Activated CD4-positive, alpha-beta T cell treated with anti-CD3 and anti-CD28 coated beads for 36 hours (primary cell): ENCODE measurements at places on chromosomes 1 and 21.

DNA sequence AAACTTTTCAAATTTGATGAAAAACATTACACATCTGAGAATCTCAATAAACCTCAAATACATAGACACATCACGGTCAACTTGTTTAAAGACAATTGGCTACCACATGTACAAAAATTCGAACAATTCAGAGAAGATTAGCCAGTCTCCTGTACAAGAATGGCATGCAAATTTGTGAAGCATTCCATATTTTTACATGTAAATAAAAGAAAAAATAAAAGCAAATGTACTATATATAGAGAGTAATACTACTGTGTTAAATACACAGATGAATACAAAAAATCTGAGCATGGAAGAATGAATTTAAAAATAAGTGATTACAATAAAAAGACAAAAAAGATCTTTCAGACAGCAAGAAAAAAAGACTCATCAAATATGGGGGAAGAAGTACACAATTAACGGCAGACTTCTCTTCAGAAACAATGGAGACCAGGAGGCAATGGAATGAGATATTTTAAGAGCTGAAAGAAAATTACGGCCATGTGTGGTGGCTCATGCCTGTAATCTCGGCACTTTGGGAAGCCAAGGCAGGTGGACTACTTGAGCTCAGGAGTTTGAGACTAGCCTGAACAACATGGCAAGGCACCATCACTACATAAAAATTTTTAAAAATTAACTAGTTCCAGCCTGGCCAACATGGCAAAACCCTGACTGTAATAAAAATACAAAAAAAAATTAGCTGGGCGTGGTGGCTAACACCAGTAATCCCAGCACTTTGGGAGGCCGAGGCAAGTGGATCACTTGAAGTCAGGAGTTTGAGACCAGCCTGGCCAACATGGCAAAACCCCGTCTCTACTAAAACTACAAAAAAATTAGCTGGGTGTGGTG is 23.2 kb downstream of the HAX1 start:
- no peak overlapping the region for H3K4me3 ChIP-seq
- H3K36me3 ChIP-seq = peaks cover 3% of the 10 kb centered on the region
- DNase-seq = no peak
- no peaks in the 10 kb centered on the region for H3K4me1 ChIP-seq

GRCh38 chr1:229385853-229386456 is 43.1 kb upstream of the CCSAP start:
- H3K27ac ChIP-seq = no peak overlapping the region
- no peaks in the 10 kb centered on the region for H3K36me3 ChIP-seq
- peaks cover 6% of the 10 kb centered on the region for H3K27me3 ChIP-seq
- H3K4me3 ChIP-seq = no peak overlapping the region
- no peak for DNase-seq

DNA sequence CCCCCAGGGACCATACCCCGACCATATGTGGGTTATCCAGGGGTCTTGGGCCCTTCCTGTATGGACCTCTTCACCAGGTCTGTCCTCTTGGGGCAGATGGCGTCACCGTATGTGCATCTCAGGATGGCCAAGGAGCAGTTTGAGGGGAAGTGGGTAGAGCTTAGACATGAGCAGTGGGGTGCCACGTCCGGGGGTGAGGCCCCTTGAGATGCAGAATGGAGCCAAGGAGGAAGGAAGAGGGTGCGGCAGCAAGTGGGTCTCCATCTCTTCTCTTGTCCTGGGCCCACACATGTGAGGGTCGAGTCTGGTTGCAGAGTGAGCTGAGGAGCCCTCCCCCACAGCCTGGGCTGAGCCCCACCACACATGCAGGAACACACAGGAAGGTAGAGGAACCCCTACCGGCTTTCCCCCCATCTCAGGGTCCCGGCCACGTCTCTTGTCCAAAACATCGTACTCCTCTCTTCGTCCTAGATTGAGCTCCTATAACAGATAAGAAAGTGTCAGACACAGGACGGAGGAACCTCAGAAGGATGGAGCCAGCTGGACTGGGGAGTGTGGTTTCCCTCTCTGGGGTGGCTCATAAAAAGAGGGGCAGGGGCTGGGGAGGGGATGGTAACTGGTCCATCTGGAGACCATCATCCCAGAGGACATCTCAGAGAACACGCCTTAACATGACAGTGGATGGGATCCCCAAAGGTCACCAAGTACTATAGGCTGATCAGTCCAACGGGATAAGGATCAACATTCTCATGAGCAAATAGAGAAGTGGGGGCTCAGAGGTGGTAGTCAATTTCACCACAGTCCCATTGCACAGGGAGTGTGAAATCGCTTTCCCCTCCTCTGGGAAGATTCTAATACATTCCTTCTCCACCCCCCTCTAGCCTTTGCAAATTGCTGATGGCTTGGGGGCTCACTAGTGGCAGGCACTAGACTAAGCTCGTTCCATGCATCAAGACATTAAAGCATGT is 79.9 kb downstream of the CD247 start:
- H3K4me1 ChIP-seq = peaks cover 82% of the 10 kb centered on the region
- peaks cover 70% of the 10 kb centered on the region for H3K36me3 ChIP-seq
- no peaks in the 10 kb centered on the region for H3K27me3 ChIP-seq
- H3K27ac ChIP-seq = peak overlapping the region; percentile 45
- H3K4me3 ChIP-seq = no peak overlapping the region
- DNase-seq = no peak

DNA sequence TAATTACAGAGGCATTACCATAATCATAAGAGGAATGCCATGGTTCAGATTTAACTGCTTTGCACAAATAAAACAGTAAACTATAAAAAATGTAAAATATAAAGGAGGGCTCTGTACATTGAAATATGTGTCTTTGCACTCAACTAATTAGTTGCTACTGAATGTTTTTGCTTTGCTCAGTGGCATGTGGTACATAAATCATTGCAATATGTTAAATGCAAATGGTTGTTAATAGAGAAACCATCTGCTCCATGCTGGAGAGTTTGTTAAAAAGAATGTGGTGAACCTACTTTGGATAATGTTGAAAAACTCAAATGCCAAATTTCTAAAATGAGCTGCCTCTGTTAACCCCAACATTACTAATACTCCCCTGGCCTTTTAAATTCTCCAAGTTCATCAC is 201.5 kb downstream of the NTNG1 start:
- no peaks in the 10 kb centered on the region for H3K4me1 ChIP-seq
- H3K4me3 ChIP-seq = no peak overlapping the region
- no peaks in the 10 kb centered on the region for H3K36me3 ChIP-seq
- H3K27me3 ChIP-seq = peaks cover 2% of the 10 kb centered on the region

DNA sequence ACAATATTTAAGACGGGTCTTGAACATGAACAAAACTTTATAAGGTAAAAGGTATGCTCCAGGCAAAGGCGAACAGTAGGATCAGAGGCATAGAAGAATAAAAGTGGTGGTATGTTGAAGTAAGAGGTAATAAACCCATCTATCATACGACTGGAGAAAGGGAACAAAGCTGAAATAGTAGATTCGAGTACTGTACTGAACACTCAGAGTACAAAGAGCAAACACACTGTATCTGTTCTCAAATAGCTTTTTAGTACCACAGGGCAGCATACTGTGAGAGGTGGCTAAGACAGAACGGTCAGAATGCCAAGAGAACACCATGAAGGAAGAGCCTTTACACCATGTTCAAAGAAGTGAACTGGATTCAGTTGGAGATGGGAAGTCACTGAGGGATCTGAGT is 83.2 kb downstream of the EPS15 start:
- H3K36me3 ChIP-seq = peaks cover 27% of the 10 kb centered on the region
- H3K27ac ChIP-seq = no peak overlapping the region
- no peak for DNase-seq
- H3K4me1 ChIP-seq = peaks cover 24% of the 10 kb centered on the region

- DNase-seq = no peak
- no peak overlapping the region for H3K4me3 ChIP-seq
- H3K4me1 ChIP-seq = no peaks in the 10 kb centered on the region
- H3K27ac ChIP-seq = no peak overlapping the region
- peaks cover 7% of the 10 kb centered on the region for H3K27me3 ChIP-seq
Measured at GRCh38 chr1:90325168-90325567, 330.3 kb downstream of the ZNF326 start.

GRCh38 chr1:225848030-225848955 is 33.9 kb downstream of the TMEM63A start:
- DNase-seq = no peak
- H3K27ac ChIP-seq = peak overlapping the region; percentile 77

GRCh38 chr1:246921481-246921880 is 10.3 kb downstream of the AHCTF1 start:
- H3K36me3 ChIP-seq = peaks cover 33% of the 10 kb centered on the region
- no peaks in the 10 kb centered on the region for H3K27me3 ChIP-seq
- peaks cover 37% of the 10 kb centered on the region for H3K4me1 ChIP-seq
- DNase-seq = no peak

DNA sequence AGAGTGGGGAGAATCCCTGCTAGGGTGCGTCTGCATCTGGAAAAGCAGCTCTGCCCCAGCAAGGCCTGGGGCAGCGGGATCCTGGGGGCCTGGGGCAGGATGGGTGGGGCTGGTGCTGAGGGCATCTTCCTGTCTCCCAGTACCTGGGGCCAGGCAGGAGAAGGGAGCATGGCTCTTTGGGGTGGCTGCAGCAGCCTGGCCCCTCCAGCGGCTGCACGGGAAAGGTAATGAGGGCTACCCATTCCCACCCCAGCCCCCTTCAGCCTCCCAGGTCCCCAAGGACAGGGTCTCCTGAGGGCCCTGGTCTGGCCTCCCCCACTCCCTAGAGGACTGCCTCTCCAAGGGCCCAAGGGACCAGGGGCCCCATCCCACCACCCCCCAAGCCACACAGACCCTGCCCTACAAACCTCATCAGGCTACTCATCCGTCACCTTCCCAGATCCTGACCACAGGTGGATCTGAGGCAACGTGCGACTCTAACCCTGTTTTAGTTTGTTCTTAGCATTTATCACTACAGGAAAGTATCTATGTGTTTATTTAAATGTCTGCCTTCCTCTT is 910 bp upstream of the ANKRD65 start:
- H3K4me1 ChIP-seq = peaks cover 7% of the 10 kb centered on the region
- H3K27me3 ChIP-seq = peaks cover 15% of the 10 kb centered on the region
- H3K27ac ChIP-seq = no peak overlapping the region
- no peak for DNase-seq
- H3K4me3 ChIP-seq = no peak overlapping the region
- no peaks in the 10 kb centered on the region for H3K36me3 ChIP-seq

GRCh38 chr1:170731566-170732251 is 67.8 kb downstream of the PRRX1 start:
- no peak overlapping the region for H3K4me3 ChIP-seq
- no peak overlapping the region for H3K27ac ChIP-seq
- no peaks in the 10 kb centered on the region for H3K36me3 ChIP-seq
- DNase-seq = no peak
- H3K4me1 ChIP-seq = no peaks in the 10 kb centered on the region

GRCh38 chr1:14160781-14161180 is 437.7 kb upstream of the KAZN start:
- no peaks in the 10 kb centered on the region for H3K4me1 ChIP-seq
- H3K36me3 ChIP-seq = no peaks in the 10 kb centered on the region
- H3K27ac ChIP-seq = no peak overlapping the region
- no peak overlapping the region for H3K4me3 ChIP-seq
- no peak for DNase-seq
- H3K27me3 ChIP-seq = peaks cover 2% of the 10 kb centered on the region

GRCh38 chr1:114116086-114116485 is 37.6 kb downstream of the SYT6 start:
- no peak overlapping the region for H3K4me3 ChIP-seq
- H3K27me3 ChIP-seq = no peaks in the 10 kb centered on the region
- no peak overlapping the region for H3K27ac ChIP-seq
- no peak for DNase-seq
- peaks cover 7% of the 10 kb centered on the region for H3K4me1 ChIP-seq

DNA sequence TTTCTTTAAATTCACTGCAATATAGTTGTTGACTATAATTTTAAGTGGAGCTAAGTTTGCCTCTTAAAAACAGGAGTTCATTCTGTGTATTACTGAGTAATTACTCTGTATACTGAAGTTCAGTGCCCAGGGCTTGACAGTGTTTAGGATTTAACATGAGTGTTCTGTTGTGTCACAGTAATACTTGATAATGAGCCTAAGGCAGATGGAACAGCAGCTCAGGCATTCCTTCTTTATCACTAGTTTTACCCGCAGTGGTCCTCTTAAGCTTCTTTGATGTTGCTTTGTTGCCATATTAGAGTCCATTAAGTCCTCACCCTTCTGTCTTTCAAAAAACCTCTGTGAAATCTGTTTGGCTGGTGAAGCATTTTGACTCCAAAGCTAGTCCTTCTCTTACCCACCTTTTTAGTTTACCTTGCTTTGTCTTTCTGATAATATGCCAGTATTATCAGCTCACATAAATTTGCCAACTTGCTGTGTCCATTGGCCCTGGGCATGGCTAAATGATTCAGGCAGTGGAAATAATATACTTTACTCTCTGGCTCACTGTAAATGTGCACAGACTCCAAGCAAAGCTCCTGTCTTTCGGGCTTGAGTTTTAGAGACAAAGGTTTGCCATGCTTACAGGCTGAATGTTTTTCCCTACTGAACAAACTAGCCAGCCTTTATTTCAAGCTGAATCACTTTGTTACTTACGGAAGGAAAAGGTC is 17.7 kb downstream of the HIPK1 start:
- peaks cover 74% of the 10 kb centered on the region for H3K4me1 ChIP-seq
- H3K27ac ChIP-seq = peak overlapping the region; percentile 79
- peak overlapping the region; percentile 52 for H3K4me3 ChIP-seq
- DNase-seq = no peak
- H3K36me3 ChIP-seq = peaks cover 31% of the 10 kb centered on the region

DNA sequence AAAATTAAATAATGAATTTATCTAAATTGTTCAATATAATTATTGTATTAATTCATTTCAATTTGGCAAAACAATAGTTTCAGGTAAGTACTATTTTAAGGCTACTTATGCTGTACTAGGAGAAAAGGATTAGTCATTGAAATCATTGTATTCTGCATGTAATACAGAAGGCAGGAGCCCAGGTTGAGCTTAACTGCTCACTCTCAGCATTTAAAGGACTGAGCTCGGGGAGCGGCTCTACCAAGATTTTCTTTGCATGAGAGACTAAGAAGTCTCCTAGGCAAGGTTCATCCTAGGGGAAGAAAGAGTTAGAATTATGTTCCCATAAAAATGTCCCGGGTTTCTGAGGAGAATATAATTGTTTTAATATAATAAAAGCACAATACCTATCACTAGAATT is 112.5 kb downstream of the CYYR1 start:
- no peaks in the 10 kb centered on the region for H3K4me1 ChIP-seq
- H3K27ac ChIP-seq = no peak overlapping the region
- peaks cover 6% of the 10 kb centered on the region for H3K27me3 ChIP-seq
- H3K36me3 ChIP-seq = no peaks in the 10 kb centered on the region

- no peak overlapping the region for H3K27ac ChIP-seq
- no peak overlapping the region for H3K4me3 ChIP-seq
- no peak for DNase-seq
- H3K4me1 ChIP-seq = peaks cover 3% of the 10 kb centered on the region
Measured at GRCh38 chr1:78071696-78072095, 25.9 kb downstream of the GIPC2 start.
